Memory B cell (primary cell): ENCODE measurements at places on chromosomes 7 and 10.

DNA sequence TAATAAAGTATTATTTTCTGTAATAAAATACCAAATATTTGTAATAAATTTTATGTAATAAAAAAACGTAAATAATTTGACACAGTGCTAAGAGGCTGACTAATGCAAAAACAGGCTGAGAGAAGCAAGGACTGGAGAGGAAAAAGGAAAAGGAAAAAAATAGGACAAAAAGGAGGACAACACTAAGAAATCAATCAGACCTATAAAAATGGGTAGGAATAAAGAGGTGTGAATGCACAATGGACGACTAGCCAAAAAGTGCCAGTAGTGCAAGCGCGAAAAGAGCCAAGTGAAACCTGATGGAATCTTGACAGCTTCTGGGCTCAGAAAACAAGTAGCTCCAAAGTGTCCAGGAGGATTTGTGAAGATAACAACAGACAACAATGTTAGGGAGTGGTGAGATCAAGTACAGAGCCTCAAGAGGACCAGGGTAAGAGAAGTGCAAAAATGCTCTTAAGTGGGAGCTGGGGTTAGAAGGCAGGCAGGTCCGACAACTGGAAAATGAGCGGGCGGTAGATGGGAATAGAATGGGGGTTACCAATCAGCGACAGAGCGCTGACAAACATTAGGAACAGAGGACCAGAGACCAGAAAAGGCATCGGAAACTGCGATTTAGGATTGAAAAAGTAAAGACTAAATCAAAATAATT is 1.2 kb downstream of the BRAF start:
- DNase-seq = no peak

- no peak for DNase-seq
These were observed 438.0 kb upstream of the NFE2L3 start for GRCh38 chr7:25714013-25714412.

GRCh38 chr7:95238252-95238943 is 85.9 kb downstream of the PON1 start:
- DNase-seq = no peak

DNA sequence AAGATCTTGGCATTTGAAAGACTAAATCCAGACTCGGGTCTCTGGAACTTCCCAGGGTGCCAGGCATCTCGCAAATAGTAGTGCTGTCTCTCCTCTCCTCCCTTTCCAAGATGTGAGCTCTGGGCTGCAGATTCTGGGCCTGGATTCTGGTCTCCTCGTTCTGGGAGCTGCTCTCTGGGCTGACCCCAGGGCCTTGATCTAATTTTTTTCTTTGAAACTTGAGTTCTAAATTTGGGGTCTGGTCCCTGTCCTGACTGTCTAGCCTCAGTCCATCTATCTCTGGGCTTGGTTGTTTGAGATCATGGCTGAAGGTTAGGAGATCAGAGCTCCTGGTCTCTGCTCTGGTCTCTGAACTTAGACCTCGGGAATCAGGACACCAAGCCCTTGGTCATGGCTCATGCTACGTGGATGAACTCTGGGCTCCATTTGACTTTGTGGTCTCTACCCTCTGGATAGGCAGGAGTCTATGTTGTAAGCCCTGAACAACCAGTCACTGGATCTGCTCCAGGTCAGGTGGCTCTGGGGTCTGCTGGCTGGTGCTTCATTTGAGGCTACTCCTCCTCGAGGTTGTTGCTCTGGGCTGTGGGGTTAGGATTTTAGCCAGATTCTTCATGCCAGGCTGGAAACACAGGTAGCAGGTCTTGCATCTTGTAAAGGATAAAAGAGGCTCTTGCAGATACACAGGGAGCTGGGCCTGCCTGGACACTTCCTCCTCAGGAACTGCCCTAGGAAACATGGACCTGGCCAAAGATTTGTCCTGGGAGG is 8.0 kb upstream of the MBL2 start:
- no peak for DNase-seq

DNA sequence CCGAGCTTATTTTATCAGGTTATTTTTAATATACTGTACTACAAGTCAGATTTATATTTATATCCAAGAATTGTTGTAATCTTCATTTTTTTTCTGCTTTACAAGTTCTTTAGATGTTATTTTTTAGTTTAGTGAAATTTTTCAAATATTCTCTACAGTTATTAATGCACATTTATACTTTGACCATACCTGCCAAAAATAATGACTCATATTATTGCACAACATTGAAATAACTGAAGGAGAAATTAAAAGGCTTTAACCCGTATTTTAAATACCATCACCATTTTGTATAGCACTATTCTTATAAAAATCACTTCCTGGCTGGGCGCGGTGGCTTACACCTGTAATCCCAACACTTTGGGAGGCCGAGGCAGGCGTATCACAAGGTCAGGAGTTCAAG is 278.5 kb downstream of the BICC1 start:
- DNase-seq = no peak

DNA sequence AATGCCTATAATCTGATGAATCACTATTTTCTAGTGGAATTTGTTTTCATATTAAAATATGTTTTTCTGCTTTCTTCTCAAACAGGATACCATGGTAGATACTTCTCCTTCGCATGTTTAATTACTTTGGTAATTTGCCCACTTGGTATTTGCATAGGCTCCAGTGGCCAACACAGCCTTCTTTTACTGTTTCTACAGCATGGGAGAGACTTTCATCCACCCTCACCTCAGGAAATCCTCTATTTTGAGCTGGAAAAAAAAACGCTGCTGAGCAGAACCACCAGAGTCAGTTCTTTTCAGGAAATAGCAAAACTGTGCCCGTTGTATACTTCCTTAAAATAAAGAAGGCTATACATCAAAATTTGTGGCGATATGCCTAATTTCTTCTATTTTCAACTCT is 213.3 kb downstream of the MDFIC start:
- no peak for DNase-seq

DNA sequence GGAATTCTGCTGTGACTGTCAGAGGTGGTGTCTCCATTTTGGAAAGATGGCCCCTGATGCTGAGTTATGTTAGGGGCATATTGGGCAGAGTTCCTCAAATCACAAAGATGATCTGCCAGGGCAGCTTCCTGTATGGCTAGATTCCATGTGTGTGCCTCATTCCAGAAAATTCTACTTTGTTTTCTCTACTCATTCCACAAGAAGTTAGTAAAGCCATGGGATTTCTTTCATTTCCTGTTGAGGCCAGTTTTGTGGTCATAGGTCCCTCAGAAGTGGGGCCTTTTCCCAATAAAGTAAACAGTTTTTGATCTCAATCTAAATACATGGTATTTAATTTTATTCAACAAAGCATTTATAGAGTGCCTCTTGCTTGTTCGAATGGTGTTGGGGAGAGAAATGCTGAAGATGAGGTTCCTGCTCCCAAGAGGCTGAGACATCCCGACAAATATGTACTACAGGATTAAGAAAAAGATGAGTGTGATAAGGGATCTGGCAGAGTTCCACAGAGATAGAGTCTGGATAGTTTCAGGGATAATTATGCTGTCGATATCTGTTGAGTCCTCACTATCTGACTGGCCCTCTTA is 33.0 kb downstream of the MINDY4 start:
- no peak for DNase-seq

GRCh38 chr10:24457661-24458318 is 248.9 kb downstream of the KIAA1217 start:
- DNase-seq = no peak

DNA sequence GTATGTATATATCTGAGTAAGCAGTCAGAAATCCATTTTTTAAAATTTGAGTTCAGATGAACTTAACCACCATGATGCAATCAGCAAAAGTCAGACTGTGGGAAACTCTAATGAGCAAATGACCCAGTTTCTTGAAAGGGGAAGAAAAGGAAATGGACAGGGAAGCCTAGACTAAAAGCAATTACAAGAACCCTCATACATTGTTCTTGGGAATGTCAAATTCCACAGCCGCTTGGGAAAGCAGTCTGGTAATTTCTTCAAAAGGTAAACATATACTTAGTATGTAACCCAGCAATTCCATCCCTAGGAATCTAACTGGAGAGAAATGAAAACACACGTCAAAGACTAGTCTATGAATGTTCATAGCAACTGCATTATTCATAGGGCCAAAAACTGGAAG is 16.4 kb upstream of the FOXK1 start:
- no peak for DNase-seq

DNA sequence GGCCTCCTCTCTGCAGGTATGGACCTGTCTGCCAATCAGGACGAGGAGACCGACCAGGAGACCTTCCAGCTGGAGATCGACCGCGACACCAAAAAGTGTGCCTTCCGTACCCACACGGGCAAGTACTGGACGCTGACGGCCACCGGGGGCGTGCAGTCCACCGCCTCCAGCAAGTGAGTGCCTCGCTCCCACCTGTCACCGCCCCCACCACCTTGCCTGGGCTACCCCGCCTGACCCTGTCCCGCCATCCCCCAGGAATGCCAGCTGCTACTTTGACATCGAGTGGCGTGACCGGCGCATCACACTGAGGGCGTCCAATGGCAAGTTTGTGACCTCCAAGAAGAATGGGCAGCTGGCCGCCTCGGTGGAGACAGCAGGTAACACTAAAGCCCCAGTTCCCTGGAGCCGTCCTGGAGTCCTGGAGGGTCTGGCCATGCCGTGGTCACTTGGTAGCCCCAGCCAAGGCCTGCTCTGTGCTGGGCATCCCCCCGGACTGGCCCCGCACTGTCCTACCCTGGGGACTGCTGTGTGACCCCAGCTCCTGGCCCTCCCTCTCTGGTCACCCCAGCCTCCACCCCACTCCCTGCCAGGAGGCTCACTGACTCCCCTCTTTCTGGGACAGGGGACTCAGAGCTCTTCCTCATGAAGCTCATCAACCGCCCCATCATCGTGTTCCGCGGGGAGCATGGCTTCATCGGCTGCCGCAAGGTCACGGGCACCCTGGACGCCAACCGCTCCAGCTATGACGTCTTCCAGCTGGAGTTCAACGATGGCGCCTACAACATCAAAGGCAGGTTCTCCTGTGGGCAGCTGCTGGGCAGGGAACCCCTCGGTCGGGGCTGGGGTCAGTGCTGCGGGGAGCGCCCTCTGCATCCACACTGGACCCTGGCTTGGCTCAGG is 178.0 kb downstream of the RNF216 start:
- no peak for DNase-seq
